NCI-H2029 treated with DMSO at 0.1 percent for 48 hours (cell line): ENCODE measurements at places on chromosomes 12 and 14.
A peak's percentile ranks its signal among the peaks of the same experiment; 100 is the strongest.

- DNase-seq = no peak
Measured at GRCh38 chr14:20278414-20278813, 27.3 kb downstream of the TTC5 start.

GRCh38 chr14:23562822-23563472, 4.6 kb downstream of the AP1G2 start:
- DNase-seq = no peak

GRCh38 chr14:75879031-75879430, 102.8 kb downstream of the TGFB3 start:
- no peak for DNase-seq

- DNase-seq = no peak
Measured at GRCh38 chr14:65804439-65805112, 392.0 kb downstream of the FUT8 start.

- no peak for DNase-seq
Measured at GRCh38 chr12:77072833-77073495, 7.6 kb upstream of the E2F7 start.

GRCh38 chr12:87756111-87756510, 273.1 kb downstream of the C12orf50 start:
- DNase-seq = no peak

DNA sequence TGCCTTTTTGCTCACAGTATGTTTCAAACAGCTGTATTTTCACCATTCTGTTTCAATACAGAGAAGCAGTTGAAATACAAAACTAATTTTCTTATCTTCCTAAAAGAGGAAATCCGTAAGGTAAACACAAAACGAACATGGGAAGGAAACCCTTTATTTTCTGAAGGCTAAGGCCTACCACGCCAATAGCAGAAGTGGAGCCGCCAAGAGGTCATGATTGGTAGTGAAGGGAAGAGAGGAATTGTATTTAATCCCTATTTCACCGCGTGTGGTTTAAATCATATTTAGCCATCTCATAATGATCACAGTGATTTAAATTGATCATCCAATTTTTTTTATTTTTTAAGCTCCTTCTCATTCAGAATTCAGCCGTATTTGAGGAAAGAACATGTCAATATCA, 398.2 kb downstream of the PRKD1 start:
- DNase-seq = no peak

- no peak for DNase-seq
Measured at GRCh38 chr14:45332360-45332988, 79.5 kb upstream of the MIS18BP1 start.

DNA sequence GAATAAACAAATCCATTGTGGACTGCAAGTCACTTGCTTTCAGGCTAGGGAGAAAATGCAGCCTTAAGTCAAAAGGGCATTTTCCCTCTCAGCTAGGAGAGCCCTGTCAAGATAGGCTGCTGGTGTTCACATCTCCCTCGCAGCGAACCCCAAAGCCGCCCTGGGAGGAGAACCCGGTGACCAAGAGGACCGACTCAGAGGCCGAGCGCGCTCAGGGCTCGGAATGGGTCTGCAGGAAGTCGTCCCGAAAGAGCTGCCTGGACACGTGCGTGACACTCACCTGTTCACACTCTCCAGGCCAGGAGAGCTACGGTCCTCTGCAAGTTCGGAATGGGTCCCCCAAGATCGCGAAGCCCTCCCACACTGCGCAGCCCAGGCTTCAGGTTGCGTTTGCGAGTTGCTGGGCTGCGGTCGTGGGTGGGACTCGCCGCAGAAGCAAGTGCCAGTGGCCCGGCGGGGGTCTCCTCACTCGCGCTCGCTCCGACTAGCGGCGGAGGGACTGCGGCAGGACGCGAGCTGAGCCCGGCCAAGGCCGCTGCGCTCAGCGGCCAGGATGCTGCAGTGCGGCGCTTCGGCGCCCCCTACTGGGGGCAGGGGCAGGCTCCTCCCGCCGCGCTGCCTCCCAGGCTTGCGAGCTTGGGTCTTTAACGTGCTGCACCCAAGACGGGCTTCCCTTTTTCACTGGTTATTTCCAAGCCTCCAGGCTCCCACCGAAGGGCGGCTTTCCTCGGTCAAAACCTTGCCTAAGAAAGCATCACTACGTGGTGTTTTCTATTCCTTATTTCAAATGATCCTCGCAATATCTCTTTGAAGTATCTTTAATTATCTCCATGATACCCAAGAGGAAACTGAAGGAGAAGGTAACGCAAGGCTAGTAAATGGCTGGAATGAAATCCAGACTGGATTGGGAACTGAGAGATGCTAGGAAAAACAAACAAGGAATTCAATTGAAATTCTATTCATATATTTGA, at the start of gene RERG:
Gene RERG (minus strand): TSS at position 503 of the 971 bp plus-strand sequence. CDS start 3,928 bp downstream, outside the sequence.
- DNase-seq = no peak

DNA sequence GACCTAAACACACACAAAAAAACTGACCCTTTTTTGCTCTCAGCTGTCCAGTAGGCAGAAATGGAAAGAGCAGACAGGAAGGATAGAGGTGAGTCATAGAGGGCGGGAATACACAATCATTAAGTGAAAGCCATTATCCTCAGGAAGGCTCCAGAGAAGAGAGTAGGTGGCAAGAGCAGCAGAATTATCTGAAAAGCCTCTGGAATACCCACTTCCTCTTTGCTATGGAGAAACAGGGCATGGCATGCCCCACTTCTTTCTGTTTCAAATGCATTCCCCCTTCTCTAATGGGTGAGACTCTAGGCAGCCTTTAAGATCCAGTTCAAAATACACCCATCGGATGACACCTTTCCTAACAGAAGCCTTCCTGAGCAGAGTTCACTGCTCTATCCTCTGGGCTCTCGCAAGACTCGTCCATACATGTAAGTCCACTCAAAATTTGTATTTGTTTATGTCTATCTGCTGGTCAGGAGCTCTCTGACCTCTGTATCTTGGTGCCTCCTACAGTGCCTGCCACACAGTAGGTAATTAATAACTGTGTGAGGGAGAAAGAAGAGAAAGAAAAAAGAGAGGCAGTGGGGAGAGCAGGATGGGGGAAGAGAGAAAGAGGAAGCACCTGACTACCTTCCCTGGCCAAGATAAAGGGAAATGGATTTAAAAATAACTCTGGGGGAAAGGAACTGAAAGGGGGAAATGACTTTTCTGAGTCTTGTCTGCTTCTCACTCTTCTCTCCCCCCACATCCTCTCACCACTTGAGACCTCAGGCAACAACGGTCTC, 8.5 kb downstream of the KLHL33 start:
- peak; percentile 31 for DNase-seq

DNA sequence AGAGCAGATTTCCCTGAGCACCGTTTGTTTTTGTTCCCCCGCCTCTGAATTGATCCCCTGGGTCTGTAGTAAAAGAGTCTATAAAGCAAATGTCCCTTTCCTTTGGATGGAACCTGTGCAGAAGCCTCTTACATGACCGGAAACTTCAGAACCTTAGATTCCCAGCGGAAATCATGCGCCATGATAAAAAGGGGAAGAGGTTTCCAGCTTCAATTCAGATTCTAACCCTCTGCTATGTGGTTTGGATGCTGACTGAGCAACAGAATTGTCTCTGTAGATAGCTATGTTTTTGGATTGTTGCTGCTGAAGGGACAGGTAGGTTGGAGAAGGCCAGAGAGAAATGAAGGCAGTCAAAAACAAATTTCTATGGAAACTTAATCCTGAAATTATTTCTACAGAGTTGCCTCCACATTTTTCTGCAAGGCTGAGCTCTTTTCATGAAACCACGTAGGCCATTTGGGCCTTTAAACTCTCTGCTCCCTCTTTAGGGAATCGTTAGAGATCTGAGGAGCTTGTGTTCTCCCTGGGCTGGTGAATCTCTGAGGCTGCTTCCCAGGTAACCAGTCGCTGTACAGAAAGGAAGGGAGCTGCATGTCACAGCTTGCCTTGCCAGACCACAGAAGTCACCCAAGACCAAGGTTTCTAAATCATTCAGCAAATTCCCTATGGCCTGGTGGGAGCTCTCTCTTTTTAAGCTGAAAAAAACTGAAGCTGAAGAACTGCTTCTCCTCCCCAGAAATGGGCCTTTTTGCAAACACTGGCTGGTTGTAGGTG, 28.7 kb upstream of the OR10P1 start:
- DNase-seq = no peak

DNA sequence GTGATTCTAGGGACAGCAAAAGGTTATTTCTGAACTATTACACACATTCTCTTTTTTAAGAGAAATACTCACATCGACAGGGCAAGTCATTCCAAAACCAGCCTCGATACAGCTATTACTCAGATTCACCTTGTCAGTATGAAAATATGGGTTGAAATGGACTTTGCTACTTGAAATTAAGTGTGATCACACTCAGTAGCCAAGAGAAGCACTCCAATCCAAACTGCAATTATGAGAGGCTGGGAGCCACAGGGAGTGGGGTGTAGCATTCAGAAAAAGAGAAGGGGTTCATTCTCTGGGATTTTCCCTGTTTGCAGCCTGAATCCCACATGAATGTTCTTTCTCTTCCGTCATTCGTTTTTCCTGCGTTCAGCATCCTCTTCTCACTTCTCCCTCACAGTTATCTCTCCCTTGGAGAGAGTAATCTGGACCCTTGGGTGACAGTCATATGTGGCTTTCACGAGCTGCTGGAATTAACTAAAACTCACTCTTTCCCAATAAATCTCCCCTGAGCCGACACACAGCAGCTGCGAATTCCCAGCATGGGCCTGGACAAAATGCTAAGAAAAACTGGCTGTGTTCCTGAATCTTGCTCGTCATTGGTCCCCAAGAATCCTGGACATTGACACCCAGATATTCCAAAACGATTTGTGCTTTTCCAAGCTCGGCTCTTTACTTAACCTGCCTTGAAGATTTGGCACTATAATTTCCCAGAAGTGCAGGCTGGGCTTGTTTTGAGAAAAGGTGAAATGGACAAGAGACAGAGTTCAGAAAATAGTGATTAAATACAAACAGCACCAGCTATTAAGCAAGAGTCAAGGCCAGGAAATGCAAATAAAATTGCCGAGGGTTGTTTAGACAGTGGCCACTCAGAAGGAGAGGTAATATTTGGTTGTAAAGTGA, 199.5 kb upstream of the PLEKHG7 start:
- no peak for DNase-seq

DNA sequence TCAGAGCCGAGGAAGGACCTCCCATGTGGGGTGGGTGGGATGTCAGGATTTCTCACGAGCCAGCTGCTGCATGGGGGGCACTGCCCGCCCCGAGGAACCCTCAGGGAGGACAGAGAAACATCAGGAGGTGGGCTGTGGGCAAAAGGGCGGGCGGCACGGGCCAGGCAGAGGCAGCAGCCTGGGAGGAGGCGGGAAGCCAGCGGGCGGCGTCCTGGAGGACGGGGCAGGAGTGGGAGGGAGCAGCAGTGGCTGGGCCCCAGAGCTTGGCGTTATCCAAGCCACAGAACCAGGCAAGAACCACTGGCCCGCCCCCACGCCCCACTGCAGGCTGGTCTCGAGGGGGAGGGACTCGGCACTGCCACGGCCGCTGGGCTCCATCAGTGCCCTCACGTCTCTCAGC, 2.4 kb downstream of the C14orf180 start:
- DNase-seq = no peak

DNA sequence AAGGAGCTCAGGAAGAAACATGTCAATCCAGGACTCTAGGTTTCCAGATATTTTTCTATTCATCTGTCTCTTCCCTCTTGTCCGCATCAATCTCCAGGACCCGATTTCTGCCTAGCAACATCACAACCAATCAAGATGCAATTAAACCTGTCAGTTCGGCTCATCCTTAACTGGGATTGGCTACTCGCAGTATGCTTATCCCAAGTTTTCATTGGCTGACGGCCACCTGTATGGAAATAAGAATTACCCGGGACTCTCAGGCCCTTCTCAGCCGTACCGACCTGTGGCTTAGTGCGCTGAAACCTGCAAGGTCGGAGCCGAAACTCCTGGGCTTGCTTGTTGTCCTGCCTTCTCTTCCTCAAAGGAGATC, 20.4 kb upstream of the ATP5MC2 start:
- peak; percentile 93 for DNase-seq

GRCh38 chr14:70259420-70259819, 70.7 kb upstream of the SLC8A3 start:
- DNase-seq = no peak

GRCh38 chr14:89543425-89543790, 126.4 kb upstream of the FOXN3 start:
- no peak for DNase-seq

- no peak for DNase-seq
Measured at GRCh38 chr14:95188380-95188779, 31.1 kb upstream of the DICER1 start.

DNA sequence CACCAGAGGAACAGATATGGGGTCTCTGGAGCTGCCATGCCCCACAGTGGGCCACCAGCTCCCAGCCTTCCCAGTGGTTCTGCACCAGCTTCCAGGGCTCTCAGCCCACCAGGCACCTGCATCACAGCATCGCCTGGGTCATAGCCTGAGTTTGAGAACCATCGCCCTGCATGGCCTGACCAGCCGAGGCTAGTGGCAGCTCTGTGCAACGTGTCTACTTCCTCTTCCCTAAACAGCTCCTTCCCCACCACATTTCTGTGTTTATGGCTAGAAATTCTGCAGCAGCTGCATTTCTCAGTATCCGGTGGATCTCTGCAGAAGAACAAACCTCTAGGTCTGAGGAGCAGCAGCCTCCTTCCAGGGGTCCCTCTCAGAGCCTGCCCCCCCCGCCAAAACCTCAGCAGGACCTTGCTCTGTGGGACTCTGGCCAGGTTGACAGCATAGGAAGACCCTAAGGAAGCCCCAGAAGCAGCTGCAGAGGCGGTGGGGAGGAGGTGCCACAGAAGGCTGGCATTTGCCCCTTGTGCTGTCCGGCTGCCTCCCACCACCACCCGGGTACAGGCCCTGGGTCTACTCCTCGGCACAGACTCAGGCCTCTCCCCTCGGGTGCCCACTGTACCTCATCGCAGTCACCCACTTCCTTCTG, 47.7 kb downstream of the PSMA6 start:
- no peak for DNase-seq

- no peak for DNase-seq
Measured at GRCh38 chr12:111759991-111760390, 6.7 kb upstream of the ALDH2 start.

DNA sequence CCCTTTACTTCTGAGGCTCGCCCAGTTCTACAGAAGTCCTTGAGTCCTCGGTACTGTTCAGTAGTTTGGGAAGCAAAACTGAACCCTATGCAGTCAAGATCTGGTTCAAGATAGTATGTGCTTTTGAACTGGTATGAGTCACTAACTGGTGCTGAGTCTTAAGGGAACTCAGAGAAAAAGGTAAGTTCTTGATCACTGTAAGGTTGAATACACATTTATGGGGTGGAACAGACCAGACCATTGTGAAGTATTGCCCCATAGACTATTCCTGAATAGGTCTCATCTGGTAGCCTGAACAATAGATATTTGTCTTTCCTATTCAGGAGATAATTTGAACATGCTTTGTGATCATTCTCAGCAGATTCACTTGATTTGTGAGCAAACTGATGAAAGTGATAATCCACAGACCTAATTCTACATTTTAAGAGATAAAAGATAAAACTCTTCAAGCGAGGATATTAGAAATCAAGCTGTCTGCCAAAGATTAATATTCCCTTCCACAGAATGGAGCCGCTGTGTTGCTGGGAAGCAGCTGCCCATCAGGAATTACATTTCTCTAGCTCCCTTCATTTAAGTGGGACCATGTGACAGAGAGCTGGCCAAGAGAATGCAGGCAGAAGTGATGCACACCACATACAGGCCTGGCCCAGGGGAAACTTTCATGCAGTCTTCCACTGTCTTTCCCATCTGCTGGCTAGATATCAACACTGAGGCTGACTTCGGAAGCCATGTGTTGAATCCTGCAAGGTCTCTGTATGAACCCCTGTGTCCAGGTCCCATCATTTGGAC, 369.8 kb upstream of the GARIN6 start:
- no peak for DNase-seq

GRCh38 chr14:91405724-91406435, 11.7 kb downstream of the CCDC88C start:
- DNase-seq = no peak

GRCh38 chr12:68310370-68310769, 21.8 kb downstream of the MDM1 start:
- no peak for DNase-seq
